Activated T-cell treated with anti-CD3 and anti-CD28 coated beads, Interleukin-2, amount 50 U/mL, for 24 hours (primary cell): ENCODE measurements at places on chromosomes 5 and 9.

GRCh38 chr5:173972925-173973615, 15.9 kb upstream of the C5orf47 start:
- DNase-seq = peak; percentile 83
- peak overlapping the region; percentile 74 for H3K4me3 ChIP-seq
- no peak overlapping the region for H3K27ac ChIP-seq
- H3K36me3 ChIP-seq = no peaks in the 10 kb centered on the region

- no peaks in the 10 kb centered on the region for H3K27me3 ChIP-seq
- H3K27ac ChIP-seq = no peak overlapping the region
- H3K36me3 ChIP-seq = no peaks in the 10 kb centered on the region
- DNase-seq = no peak
- H3K4me1 ChIP-seq = no peaks in the 10 kb centered on the region
These were observed 455.5 kb upstream of the RORB start for GRCh38 chr9:74041588-74041987.

- no peaks in the 10 kb centered on the region for H3K36me3 ChIP-seq
- peaks cover 36% of the 10 kb centered on the region for H3K27me3 ChIP-seq
- H3K4me1 ChIP-seq = no peaks in the 10 kb centered on the region
- DNase-seq = no peak
These were observed 19.1 kb upstream of the SLC31A2 start for GRCh38 chr9:113131689-113132151.

DNA sequence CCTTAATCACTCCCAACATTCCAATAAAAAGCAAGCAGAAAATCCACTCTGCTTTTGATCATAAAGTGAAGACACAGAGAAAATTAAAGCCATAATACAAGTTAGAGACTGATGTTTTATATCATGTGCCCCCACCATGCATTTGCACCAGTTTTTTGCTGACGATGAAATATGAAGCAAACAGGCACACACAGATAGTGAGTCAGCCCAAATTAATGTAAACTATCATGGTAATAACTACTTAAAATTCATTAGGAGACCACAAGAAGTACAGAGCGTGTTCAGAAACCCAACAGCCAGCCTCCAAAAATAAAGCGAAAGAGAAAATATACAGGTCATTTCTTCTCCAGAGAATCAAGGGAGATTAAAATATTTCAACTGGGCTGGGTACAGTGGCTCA, 46.4 kb upstream of the KDM4C start:
- H3K4me1 ChIP-seq = peaks cover 9% of the 10 kb centered on the region
- H3K27ac ChIP-seq = no peak overlapping the region
- H3K36me3 ChIP-seq = no peaks in the 10 kb centered on the region

GRCh38 chr5:154505567-154505966, 27.5 kb upstream of the HAND1 start:
- no peak overlapping the region for H3K27ac ChIP-seq
- no peak overlapping the region for H3K4me3 ChIP-seq
- no peaks in the 10 kb centered on the region for H3K36me3 ChIP-seq
- no peak for DNase-seq
- peaks cover 52% of the 10 kb centered on the region for H3K27me3 ChIP-seq
- peaks cover 3% of the 10 kb centered on the region for H3K4me1 ChIP-seq

DNA sequence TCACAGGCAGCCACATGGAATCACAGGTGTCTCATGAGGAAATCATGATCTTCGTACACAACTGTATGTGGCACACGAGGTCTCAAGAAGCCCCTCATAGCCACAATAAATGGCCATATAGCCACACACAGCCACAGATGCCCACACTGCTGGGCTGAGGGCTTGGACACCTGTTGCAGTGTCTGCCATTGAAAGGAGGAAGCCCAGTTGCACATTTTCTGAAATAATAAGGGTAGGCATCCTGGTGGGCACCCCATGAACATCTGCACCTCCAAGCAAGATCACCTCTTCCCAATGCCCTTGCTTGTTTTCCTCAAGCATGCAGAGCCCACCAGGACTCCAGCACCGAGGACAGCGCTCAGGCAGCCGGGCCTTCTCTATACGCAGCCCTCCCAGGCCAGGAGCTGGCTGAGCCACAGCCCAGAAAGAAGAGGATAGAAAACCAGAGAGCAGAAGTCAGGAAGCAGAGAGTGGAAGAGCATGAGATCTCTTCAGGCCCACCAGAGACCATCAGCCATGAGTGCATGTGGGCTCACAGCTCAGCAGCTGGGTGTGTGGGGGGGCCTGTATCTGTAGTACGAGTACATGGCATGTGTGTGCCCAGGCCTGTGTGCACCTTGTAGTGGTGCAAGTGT, 1.0 kb upstream of the ACSL6 start:
- H3K27ac ChIP-seq = no peak overlapping the region
- peak overlapping the region; percentile 65 for H3K4me3 ChIP-seq
- peak; percentile 52 for DNase-seq
- H3K36me3 ChIP-seq = no peaks in the 10 kb centered on the region
- H3K4me1 ChIP-seq = peaks cover 48% of the 10 kb centered on the region

DNA sequence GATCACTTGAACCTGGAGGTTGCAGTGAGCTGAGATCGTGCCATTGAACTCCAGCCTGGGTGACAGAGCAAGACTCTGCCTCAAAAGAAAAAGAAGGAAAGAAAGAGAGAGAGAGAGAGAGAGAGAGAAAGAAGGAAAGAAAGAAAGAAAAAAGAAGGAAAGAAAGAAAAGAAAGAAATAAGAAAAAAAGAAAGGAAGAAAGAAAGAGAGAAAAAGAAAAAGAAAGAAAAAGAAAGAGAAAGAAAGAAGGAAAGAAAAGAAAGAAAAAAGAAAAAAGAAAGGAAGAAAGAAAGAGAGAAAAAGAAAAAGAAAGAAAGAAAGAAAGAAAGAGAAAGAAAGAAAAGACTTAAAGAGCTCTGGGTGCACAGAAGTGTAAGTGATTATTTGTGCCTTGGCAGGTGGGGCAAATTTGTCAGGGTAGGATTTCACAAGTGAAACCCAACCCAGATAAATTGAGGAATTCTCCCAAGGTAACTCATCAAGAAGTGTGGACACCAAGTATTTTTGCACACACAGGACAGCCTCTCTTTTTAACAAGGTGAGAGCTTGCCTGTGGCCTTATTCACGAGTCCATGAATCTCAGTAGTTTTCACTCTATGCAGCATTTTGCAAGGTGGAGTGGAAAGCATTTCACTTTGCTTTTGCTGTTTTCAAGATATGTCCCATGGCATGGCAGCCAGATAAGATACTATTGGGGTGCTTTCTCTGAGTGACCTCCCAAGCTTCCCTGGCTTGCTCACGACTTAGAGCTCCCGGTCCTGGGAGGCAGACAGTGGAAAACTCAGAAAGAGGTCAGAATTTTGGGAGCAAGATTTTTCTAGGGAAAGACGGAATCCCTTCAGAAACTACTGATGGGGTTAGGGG, 57.8 kb downstream of the C9orf153 start:
- no peaks in the 10 kb centered on the region for H3K4me1 ChIP-seq
- no peak for DNase-seq
- H3K27me3 ChIP-seq = peaks cover 7% of the 10 kb centered on the region
- H3K36me3 ChIP-seq = no peaks in the 10 kb centered on the region
